ENCODE measurements at places on chromosomes 5 and 9.
A peak's percentile ranks its signal among the peaks of the same experiment; 100 is the strongest.

- H3K36me3 ChIP-seq, result peaks cover 42% of the 10 kb centered on the region
- H3K4me1 ChIP-seq, result no peaks in the 10 kb centered on the region
- H3K27me3 ChIP-seq, result no peaks in the 10 kb centered on the region
- no peak overlapping the region for H3K4me3 ChIP-seq
- no peak overlapping the region for H3K27ac ChIP-seq
Observed at GRCh38 chr9:113183956-113184488, 33.2 kb downstream of the SLC31A2 start.

- peaks cover 16% of the 10 kb centered on the region for H3K27me3 ChIP-seq
- peak overlapping the region; percentile 70 for H3K27ac ChIP-seq
- peaks cover 35% of the 10 kb centered on the region for H3K4me1 ChIP-seq
- no peaks in the 10 kb centered on the region for H3K36me3 ChIP-seq
Observed at GRCh38 chr5:154364771-154365170, 81.0 kb upstream of the SAP30L start.

GRCh38 chr5:176650354-176650884 lies 3.1 kb downstream of the TSPAN17 start:
- H3K4me3 ChIP-seq, result no peak overlapping the region
- DNase-seq, result no peak
- H3K27me3 ChIP-seq, result no peaks in the 10 kb centered on the region
- peak overlapping the region; percentile 28 for H3K27ac ChIP-seq
- H3K36me3 ChIP-seq, result peaks cover 10% of the 10 kb centered on the region

DNA sequence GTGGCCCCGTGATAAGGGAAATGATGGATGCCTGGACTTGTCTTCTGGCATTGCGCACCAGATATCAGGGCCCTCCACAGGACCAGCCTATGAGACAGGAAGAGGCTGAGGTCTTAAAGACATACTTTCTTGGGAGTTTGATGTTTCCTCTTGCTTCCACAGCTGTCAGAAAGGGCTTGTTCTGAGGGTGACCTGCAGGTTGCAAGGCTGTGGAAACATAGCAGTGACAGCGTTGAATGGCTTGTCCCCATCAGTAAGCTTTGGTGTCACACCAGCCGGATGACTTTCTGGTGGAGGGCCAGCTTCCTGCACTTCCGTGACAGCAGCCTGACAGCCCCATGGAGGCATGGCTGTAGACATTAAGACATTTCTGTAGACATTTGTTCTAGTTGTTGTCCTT lies 143.2 kb downstream of the C9orf152 start:
- no peak for DNase-seq
- H3K36me3 ChIP-seq, result no peaks in the 10 kb centered on the region
- H3K27me3 ChIP-seq, result no peaks in the 10 kb centered on the region
- H3K4me3 ChIP-seq, result no peak overlapping the region
- H3K4me1 ChIP-seq, result peaks cover 11% of the 10 kb centered on the region

DNA sequence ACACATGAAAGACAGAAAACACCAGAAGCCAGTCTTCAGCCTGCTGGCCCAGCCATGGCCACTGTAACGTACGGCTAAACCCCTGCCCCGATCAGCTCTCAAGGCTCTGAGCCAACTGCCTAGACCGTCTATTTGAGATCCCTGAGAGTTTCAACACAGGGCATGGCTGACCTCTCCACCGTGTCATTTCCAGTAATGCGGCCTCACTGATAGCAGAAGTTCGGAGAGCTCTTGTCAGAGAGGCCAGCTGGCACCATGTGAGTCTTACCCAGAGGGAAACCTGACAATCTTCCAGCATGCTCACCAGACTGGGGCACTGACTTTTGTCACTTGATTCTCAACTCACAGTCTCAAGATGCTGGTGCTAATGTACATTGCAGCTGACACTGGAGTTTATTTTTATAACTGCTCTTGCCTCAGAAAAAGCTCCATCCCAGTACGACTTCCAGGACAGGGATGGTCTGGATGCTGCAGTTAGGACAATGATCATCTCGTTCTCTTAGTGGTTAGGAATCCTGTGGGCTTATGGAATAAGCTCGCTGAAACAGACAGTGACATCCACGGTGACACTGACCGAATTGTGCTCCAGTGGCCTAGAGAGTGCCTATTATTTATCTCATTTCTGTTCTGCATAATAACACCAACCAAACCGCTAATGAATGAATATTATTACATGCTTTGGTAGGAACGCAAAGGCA lies 372.7 kb downstream of the ICE1 start:
- no peak overlapping the region for H3K27ac ChIP-seq
- no peak overlapping the region for H3K4me3 ChIP-seq
- no peaks in the 10 kb centered on the region for H3K36me3 ChIP-seq
- DNase-seq, result no peak
- no peaks in the 10 kb centered on the region for H3K27me3 ChIP-seq

DNA sequence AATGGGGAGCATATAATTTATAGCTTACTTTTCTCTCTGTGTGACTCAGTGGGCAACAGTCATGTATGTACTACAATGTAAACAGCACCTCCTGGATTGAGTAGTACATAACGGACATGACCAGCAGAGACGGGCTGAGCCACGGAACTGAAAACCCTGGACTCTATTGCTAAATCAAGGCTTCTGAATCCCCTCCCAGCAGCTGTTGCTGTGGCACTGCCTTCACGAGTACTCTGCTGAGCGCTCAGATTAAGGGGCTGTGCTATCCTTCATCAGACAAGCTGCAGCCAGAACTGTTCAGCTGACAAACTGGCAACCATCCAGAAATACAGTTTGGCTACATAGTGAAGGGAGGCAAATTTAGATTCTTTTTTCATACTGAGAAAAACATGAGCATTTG lies 131.3 kb upstream of the CCDC180 start:
- DNase-seq, result no peak
- H3K27me3 ChIP-seq, result no peaks in the 10 kb centered on the region
- no peak overlapping the region for H3K4me3 ChIP-seq
- H3K4me1 ChIP-seq, result peaks cover 38% of the 10 kb centered on the region
- H3K27ac ChIP-seq, result peak overlapping the region; percentile 39

DNA sequence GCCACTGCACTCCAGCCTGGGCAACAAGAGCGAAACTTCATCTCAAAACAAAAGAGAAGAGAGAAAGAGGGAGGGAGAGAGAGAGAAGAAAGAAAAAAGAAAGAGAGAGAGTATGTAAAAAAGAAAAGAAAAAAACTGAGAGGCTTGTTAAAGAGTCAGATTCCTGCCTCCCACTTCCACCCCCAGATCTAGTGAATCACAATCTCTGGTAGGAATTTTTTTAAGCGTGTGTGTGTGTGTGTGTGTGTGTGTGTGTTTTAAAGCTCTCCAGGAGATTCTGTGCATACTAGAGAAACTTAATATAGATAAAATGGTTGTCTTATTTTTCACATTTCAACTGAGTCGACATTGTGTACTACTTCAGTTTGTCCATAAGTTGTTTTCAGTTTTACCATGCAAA lies 32.0 kb downstream of the SAR1B start:
- H3K4me3 ChIP-seq, result no peak overlapping the region
- H3K4me1 ChIP-seq, result no peaks in the 10 kb centered on the region
- H3K27me3 ChIP-seq, result no peaks in the 10 kb centered on the region

GRCh38 chr9:125513303-125513667 lies 193.7 kb downstream of the MAPKAP1 start:
- H3K27ac ChIP-seq, result peak overlapping the region; percentile 39
- H3K4me1 ChIP-seq, result peaks cover 80% of the 10 kb centered on the region
- DNase-seq, result no peak
- H3K27me3 ChIP-seq, result no peaks in the 10 kb centered on the region

DNA sequence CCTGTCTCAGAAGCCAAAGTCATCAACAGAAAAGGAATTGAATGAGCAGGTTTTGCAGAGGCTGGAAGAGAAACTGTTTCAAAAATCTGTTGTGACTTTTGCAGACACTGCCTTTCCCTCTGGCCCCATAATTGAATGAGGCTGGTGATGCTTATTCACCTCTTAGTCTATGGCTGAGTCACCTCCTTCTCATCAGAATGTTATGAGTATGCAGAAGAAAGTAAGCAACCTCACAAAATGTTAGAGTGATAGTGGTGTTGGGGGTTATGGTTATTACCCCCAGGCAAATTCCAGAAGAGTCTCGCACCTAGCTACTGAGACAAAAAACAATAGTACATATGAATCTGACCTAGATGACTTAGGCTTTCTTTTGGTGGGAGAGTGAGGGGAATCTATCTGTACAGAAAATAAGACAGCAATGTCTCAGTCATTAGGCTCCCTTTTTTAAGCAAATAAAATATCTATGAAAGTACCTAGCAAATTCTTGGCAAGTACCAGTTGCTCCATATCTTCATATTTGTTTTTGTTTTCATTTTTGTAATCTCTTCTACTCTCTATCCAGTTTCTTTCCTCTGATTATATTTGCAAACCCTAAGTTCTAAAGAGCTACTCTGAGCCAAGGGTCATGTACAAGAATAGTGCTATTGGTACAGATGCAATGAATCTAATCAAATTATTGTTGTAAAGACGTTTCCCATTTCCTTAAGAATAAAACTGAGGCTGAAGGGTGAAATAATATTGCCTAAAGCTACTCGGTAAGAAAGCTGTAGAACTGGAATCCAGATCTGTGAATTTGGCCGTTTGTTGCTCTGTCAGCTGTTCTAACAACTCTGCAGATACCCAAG lies 498.1 kb upstream of the TNC start:
- no peaks in the 10 kb centered on the region for H3K27me3 ChIP-seq
- no peak overlapping the region for H3K4me3 ChIP-seq
- no peak for DNase-seq
- peaks cover 12% of the 10 kb centered on the region for H3K4me1 ChIP-seq

DNA sequence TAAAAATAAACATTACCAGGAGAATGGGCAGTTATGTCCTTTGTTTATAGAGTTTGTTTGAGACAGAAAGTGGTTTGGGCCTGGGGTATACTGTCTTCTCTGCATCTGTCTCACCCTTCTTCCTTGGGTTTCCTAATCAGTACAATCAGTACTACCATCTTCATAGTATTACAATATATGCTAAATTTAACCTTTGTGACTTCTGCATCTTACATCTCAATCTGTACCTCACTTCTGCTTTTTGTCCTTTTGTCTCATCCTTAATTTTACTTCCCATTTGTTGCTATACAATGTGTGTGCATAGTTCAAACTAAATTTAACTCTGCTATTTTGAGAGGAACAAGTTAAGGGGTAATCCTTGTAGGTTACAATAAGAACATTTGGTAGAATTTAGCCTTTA lies 19.6 kb downstream of the FBXO38 start:
- no peak overlapping the region for H3K4me3 ChIP-seq
- H3K36me3 ChIP-seq, result peaks cover 29% of the 10 kb centered on the region
- H3K27ac ChIP-seq, result no peak overlapping the region
- H3K27me3 ChIP-seq, result no peaks in the 10 kb centered on the region
- H3K4me1 ChIP-seq, result peaks cover 7% of the 10 kb centered on the region

DNA sequence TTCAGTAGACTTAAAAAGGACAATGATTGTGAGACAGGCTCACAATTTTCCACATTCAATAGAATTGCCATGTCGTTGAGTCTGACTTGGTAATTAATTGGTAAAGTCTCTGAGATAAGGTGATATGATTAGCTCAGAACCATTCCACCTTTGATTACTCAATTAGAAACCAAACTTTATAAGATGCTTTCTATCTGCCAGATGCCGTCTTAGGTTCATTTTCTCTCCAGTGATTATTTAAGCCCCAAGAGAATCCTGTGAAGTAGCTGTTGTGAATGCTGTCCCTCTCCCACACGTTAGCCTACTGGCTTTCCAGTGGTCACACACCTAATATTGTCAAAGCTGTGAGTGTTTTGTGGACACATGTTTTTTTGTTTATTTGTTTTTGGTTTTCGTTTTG lies 528.9 kb upstream of the ZNF462 start:
- H3K27me3 ChIP-seq, result no peaks in the 10 kb centered on the region
- no peak overlapping the region for H3K4me3 ChIP-seq
- peaks cover 4% of the 10 kb centered on the region for H3K36me3 ChIP-seq
- H3K27ac ChIP-seq, result no peak overlapping the region
- H3K4me1 ChIP-seq, result peaks cover 21% of the 10 kb centered on the region
- DNase-seq, result no peak

GRCh38 chr5:168093200-168093910 lies 198.1 kb upstream of the WWC1 start:
- H3K27me3 ChIP-seq, result no peaks in the 10 kb centered on the region
- H3K36me3 ChIP-seq, result peaks cover 3% of the 10 kb centered on the region
- no peak for DNase-seq
- H3K27ac ChIP-seq, result peak overlapping the region; percentile 77
- H3K4me1 ChIP-seq, result peaks cover 21% of the 10 kb centered on the region

- DNase-seq, result no peak
- H3K27me3 ChIP-seq, result no peaks in the 10 kb centered on the region
Observed at GRCh38 chr5:159465604-159466003, 135.3 kb upstream of the IL12B start.

GRCh38 chr5:174457141-174457678 lies 267.2 kb upstream of the MSX2 start:
- DNase-seq, result no peak
- H3K4me1 ChIP-seq, result peaks cover 69% of the 10 kb centered on the region
- no peaks in the 10 kb centered on the region for H3K36me3 ChIP-seq

- no peak for DNase-seq
- H3K4me1 ChIP-seq, result peaks cover 10% of the 10 kb centered on the region
- peaks cover 59% of the 10 kb centered on the region for H3K27me3 ChIP-seq
- no peak overlapping the region for H3K27ac ChIP-seq
- H3K36me3 ChIP-seq, result no peaks in the 10 kb centered on the region
Observed at GRCh38 chr9:135348076-135348787, 131.3 kb upstream of the PPP1R26 start.

DNA sequence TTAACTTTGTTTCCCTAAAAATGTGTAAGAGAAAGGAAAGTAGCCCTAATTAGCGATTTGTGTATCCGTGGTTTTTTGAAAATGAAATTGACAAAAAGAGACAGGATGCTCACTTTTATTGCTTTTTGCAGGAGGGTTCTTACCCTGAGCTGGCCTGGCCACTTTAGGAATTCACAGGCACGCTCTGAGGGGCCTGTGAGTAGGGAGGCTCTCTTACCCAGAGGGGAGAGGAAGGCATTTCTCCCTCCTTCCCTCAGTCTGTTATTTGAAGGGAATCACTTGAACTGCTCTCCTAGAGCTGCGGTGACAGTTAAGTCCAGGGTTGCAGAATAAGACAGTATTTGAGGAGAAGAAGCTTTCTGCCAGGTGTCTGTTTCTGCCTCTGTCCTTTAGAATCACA lies 16.7 kb downstream of the PIK3R1 start:
- no peak overlapping the region for H3K27ac ChIP-seq
- no peaks in the 10 kb centered on the region for H3K27me3 ChIP-seq
- peaks cover 23% of the 10 kb centered on the region for H3K4me1 ChIP-seq
- DNase-seq, result no peak
- no peak overlapping the region for H3K4me3 ChIP-seq
- peaks cover 9% of the 10 kb centered on the region for H3K36me3 ChIP-seq

GRCh38 chr5:93381057-93381456 lies 200.0 kb downstream of the NR2F1-AS1 start:
- H3K4me1 ChIP-seq, result peaks cover 11% of the 10 kb centered on the region
- H3K27me3 ChIP-seq, result no peaks in the 10 kb centered on the region
- no peak overlapping the region for H3K27ac ChIP-seq
- DNase-seq, result no peak
- H3K4me3 ChIP-seq, result no peak overlapping the region

- no peak for DNase-seq
- H3K36me3 ChIP-seq, result no peaks in the 10 kb centered on the region
- H3K4me1 ChIP-seq, result peaks cover 1% of the 10 kb centered on the region
- H3K27me3 ChIP-seq, result peaks cover 81% of the 10 kb centered on the region
- H3K27ac ChIP-seq, result no peak overlapping the region
Observed at GRCh38 chr5:139847091-139847490, 51.5 kb downstream of the PSD2 start.

GRCh38 chr5:18216016-18216415 lies 581.8 kb downstream of the TAF11L14 start:
- no peak overlapping the region for H3K27ac ChIP-seq
- no peak for DNase-seq
- H3K4me1 ChIP-seq, result no peaks in the 10 kb centered on the region
- no peaks in the 10 kb centered on the region for H3K36me3 ChIP-seq
- no peaks in the 10 kb centered on the region for H3K27me3 ChIP-seq

- peaks cover 7% of the 10 kb centered on the region for H3K27me3 ChIP-seq
- peaks cover 3% of the 10 kb centered on the region for H3K4me1 ChIP-seq
- no peak overlapping the region for H3K4me3 ChIP-seq
- no peaks in the 10 kb centered on the region for H3K36me3 ChIP-seq
- DNase-seq, result no peak
- no peak overlapping the region for H3K27ac ChIP-seq
Observed at GRCh38 chr9:78112004-78112403, 80.4 kb upstream of the GNAQ start.

Measured in mesothelial cell of epicardium (in vitro differentiated cells).